ENCODE measurements at places on chromosomes 7 and 10.

- no peak for DNase-seq
Observed at GRCh38 chr10:80945264-80945880, 407.7 kb downstream of the SH2D4B start.

- peak; percentile 44 for DNase-seq
Observed at GRCh38 chr10:11397980-11398580, 213.4 kb downstream of the USP6NL start.

- no peak for DNase-seq
Observed at GRCh38 chr10:127449490-127449889, 99.6 kb upstream of the NPS start.

DNA sequence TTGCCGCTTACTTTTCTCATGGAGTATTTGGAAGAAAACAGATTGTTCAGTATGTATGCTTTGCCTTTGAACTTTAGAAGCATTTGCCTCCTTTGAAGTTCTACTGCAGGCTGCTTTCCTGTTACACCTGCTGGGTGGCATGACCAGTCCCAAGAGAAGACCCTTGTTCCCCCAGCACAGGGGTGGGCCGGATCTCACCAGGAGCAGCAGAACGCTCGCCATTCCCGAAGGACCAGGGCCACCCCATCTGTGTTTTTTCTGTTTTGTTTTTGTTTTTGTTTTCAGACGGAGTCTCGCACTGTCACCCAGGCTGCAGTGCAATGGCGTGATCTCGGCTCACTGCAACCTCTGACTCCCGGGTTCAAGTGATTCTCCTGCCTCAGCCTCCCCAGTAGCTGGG is 493.6 kb downstream of the PTPRN2 start:
- DNase-seq: no peak

GRCh38 chr10:125344573-125345171 is 184.3 kb upstream of the CTBP2 start:
- DNase-seq: no peak
